T-cell (primary cell): ENCODE measurements at places on chromosomes 11 and 22.

DNA sequence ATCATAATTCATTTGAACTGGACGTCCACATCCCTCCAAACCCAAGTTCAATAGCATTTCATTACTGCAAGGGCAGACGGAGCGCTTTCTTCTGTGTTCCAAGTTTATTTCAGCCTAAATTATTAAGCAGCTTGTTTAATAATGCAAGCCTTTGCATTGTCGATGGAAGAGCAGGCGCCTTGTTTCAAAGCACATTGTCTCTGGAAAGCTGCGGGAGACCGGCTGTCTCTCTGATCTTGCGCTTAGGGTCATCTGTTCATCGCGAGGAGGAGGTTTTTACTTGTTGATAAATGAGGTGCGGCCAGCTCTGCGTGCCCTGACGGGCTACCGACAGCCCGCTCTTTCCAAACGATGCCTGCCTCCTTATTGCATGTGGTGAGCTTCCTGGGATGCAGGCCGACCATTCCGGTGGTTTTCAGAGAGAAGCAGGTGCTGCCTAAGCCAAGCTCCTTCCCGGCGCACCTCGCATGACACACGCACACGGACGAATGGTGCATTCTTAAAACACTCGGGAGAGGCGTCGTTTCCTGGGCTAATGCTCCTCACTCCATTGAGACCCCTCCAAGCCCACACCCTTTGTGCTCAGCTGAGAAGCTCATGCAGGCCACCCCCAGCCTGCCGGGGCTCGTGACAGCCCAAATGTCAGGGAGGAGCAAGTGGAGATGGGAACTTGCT, 456.9 kb downstream of the BRD1 start:
- DNase-seq: no peak

- DNase-seq: no peak
Observed at GRCh38 chr11:67576735-67577475, 6.7 kb upstream of the GSTP1 start.

- no peak for DNase-seq
Observed at GRCh38 chr11:128686021-128686741, 7.7 kb upstream of the FLI1 start.

GRCh38 chr22:20156611-20157429, 6.0 kb upstream of the CCDC188 start:
- DNase-seq: peak; percentile 89

DNA sequence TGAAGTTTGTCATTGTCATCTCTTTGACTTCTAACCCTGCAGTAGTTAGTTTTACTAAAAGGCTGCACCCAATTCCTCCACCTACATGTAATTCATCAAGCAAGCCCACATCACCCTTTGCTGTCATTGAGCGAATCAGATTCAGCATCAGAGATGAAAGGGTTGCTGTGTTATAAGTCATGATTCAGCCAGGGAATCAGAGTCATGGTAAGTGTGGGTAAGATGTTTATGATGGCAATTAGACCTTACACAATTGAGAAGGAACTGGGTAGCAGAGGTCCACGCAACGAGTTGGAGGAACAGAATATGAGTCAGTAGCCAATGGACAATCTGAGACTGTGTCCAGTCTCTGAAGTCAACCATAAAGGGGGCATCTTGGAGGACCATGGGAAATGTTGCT, 162.8 kb upstream of the SNX19 start:
- DNase-seq: no peak

- DNase-seq: no peak
Observed at GRCh38 chr22:44531487-44531886, 33.5 kb upstream of the RTL6 start.

- no peak for DNase-seq
Observed at GRCh38 chr11:99973993-99974392, 713.1 kb upstream of the ARHGAP42 start.

DNA sequence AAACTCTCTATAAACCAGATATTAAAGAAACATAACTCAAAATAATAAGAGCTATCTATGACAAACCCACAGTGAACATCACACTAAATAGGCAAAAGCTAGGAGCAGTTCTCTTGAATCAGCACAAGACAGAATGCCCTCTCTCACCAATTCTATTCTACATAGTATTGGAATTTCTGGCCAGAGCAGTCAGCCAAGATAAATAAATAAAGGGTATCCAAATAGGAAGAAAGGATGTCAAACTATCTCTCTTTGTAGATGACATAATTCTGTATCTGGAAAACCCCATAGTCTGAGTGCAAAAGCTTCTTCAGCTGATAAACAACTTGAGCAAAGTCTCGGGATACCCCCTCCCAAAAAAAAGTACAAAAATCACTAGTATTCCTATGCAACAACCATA, 359.8 kb downstream of the LRRC4C start:
- no peak for DNase-seq

DNA sequence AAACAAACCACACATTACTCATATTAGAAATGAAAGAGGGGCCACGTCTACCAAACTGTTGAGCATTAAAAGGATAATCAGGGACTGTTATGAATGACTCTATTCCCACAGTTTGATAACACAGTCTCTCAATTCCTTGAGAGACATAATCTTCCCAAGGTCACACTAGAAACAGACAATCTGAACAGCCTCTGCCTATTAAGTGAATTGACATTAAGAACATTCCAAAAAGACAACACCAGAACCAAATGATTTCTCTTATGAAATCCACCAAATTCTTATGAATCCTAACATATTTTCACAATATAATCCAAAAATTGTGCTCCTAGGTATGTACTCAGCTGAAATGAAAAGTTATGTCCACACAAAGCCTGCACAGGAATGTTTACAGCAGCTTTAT, 4.6 kb downstream of the RFPL1 start:
- no peak for DNase-seq

DNA sequence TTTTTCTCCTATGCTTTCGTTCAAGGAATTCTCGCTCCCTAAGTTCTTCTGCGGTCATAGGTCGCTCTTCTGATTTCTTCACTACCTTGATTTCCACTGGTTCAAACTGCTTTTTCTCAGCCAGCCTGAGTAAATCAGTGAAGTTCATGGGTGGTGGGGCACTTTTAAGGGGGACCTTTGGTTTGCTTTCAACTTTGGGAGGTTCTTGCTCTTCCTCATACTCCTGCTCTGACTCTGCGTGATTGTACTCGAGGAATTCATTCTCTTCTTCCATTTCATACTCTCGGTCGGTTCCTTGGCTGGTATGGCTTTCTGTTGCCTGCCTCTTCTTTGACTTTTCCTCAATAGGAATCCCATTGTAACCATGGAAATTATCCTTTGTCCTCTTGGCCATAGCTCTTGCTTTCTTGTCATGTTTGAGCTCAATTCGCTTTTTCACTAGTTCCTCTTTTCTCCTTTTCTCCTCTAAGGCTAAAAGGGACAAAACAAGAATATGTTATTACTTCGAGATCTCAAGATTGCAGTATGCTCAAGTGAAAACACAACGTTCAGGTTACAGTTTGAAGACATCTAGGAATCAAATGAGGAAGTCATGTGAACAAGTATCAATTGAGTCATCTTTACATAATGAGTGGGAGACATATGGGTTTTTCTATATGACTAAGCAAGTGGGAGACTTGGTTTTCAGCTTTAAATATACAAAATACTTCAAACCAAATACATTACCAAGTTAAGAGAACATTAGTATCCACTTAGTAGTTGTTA, 16.2 kb downstream of the MISFA start:
- no peak for DNase-seq

GRCh38 chr11:66868726-66869566, 12.1 kb downstream of the LRFN4 start:
- DNase-seq: peak; percentile 71

DNA sequence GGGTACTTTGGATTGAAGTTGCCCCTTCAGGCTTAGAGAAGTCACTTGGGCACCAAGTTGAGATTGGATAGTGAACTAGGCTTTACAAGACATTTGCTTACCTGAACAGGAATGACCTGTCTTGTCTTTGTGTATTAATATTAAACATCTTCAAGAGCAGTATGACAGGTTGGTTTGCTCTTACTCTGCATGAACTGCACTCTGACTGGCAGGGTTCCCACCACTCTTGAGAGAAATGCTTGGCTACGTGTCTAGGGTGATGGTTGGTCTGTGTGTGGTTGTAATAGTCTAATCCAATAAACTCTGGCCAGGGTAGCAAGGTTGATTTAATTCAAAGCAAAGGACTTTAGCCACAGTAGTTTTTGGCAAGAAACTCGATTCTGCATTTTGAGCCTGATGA, 20.1 kb upstream of the SPTBN2 start:
- DNase-seq: no peak

DNA sequence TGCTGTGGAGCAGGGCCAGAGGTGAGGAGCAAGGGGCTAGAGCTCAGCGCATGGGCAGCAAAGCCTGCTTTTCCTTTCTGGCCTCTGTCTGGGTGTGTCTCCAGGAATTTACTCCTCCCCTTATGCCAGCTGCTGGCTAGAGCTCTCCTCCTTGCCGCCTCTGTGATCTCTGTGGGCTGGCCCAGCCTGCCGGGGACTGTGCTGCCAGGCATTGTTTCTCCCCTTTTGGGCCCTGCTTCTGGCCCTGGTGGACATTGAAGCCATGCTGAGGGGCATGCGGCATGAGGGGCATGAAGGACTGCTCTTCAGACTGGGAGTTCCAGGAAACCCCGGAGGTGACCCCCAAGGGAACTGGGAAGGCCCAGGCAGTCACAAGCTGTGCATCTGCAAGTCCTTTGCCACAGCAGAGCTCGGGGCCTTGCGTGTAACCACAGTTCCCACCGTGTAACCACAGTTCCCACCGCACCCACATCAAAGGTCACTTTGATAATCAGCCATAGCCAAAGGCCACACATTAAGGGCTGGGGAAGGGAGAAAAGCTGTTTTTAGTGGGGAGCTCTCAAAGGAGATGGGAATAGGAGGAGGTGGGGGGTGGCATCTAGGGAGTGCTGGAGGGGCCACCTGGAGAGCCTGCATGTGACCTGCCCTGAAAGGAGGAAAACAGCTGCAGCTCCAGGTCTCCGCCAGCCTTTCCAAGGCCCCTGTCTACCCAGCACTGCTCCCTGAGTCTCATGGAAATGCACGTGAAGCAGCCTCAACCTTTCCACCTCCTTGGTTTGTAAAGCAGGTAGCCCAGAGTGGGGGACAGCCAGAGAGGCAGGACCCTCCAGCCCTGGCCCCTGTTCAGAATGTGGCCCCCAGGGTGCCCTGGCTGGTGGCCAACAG, 62.3 kb downstream of the PPFIBP2 start:
- DNase-seq: no peak

DNA sequence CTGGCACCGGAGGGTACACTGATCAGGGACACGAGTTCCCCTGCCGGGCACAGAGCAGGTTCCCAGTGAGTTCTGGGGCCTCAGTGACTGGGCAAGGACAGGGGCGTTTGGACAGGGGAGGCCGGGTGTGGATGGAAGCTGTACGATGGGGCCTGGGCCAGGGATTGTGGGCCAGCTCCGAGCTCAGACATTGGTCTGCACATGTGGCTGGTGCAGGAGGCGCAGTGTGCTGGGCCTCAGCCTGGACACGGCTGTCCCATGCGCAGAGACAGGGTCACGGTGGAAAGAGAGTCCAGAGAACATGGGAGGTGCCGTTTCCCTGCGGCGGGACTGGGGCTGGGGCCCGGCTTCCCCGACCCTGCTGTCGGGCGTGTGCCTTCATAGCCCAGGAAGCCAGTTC, 60.7 kb downstream of the CDKN1C start:
- no peak for DNase-seq

DNA sequence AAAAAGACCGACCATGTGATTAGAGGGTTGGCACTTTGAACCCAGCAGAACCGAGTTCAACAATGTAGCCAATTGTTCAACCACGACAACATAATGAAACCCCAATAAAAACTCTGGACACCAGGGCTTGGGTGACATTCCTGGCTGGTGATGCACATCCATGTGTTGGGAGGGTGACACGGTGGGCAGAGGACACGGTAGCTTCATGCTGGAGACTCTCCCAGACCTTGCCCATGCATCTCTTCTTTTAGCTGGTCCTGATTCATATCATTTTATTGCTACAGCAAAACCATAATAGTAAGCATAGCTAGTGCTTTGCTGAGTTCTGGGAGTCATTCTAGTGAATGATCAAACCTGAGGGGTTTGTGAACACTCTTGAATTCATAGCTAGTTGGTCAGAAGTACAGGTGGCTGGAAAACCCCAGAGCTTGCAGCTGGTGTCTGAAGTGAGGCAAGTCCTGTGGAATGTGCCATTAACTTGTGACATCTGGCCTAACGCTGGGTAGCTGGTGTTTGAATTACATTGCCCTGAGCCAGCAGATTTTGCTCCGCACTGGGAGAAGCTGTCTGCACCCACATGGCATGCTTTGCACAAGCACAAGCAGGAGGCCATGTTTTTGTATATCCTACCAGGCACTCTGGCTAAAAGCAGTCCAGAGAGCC, 14.0 kb downstream of the RPUSD4 start:
- DNase-seq: no peak

DNA sequence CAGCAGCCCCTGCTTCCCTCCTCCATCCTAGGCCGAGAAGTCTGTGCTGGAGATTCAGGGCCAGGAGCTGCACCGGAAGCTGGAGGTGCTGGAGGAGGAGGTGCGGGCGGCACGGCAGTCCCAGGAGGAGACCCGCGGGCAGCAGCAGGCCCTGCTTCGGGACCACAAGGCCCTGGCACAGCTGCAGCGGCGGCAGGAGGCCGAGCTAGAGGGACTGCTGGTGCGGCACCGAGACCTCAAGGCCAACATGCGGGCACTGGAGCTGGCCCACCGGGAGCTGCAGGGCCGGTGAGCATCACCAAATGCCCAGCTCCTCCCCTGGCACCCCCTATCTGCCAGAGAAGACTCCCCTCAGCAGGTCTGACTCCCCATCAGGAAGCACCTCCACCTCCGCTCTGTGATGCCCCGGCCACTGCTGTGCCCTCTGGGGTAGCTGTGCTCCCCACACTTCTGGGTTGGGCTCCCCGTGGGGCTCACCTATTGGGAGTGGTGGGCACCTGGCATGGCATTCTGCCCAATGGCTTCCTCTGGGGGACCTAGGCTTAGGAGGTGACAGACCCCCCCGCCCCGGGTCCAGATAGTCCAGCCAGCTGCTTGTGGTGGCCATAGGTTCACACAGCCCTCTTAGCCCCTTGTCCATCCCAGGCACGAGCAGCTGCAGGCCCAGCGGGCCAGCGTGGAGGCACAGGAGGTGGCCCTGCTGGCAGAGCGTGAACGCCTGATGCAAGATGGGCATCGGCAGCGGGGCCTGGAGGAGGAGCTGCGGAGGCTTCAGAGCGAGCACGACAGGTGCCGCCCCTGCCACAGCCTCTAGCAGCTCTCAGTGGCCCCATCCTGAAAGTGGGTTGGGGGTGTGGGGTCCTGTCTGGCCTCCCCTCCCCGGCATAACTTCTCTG, 6.6 kb upstream of the RPS6KA4 start:
- no peak for DNase-seq

DNA sequence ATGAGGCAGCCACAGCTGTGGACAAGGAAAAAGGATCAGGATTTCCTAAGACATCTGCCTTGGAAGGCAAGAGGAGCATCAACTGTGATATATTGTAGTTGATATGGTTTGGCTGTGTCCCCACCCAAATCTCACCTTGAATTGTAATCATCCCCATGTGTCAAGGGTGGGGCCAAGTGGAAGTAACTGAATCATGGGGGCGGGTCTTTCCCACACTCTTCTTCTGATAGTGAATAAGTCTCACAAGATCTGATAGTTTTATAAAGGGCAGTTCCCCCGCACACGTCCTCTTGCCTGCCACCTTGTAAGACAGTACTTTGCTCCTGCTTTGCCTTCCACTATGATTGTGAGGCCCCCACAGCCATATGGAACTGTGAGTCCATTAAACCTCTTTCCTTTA, 10.2 kb downstream of the RIC8A start:
- DNase-seq: no peak
